ENCODE measurements at places on chromosomes 7 and 10. TPM values are rescaled to one million over a fixed set of nuclear protein-coding genes. Genes with fewer than 3 reads are reported as not detected.

- no peak for DNase-seq
These were observed 44.2 kb downstream of the PDLIM1 start for GRCh38 chr10:95246582-95247051.

DNA sequence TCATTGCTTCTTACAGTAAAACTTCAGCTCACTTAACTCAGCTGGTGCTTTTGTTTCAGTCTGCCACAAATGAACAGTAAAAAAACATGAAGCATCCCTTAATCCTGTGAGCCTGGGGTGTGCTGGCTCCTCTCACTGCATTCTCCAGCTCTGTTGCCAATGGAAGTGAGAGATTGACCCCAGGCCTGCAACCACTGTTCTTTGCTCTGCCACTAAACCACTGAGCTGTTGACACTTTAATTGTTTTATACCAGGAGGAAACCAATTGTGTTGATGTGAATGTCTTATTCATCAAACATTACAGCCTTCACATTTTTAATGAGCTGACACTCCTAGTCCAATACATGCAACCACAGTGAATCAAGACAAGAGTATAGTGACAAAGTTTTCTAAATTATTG, 69.4 kb upstream of the FZD1 start:
- DNase-seq: no peak

GRCh38 chr7:50213622-50214017, 90.9 kb upstream of the IKZF1 start:
- DNase-seq: no peak

DNA sequence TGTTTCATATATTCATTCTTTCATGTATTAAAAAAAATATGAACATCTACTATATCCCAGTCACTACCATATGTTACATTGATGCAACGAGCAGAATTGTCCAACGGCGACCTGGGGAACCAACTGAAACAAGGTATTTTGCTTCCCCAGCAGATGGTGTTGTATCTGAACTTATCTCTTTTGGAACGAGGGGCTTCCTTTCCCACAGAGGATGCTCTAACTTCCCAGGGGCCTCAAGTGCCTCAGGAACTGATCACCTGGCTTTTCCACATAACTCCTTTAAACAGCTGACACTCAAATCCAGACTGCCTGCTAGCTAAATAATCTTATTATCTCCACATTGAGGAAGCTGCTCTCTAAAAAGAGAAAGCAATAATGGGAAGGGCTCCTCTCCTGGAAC, 259.3 kb downstream of the HTR7 start:
- no peak for DNase-seq

PNLIP gene
- total RNA-seq: not detected

DNAJC12 gene
- total RNA-seq: 9.8 TPM

SLIT1 gene
- total RNA-seq: 0.58 TPM

POP7 gene
- total RNA-seq: 18.6 TPM
